Astrocyte of the hippocampus (primary cell): ENCODE measurements at places on chromosomes 3 and 15.

- no peak for DNase-seq
These were observed 25.2 kb upstream of the ADGRG7 start for GRCh38 chr3:100584101-100584660.

DNA sequence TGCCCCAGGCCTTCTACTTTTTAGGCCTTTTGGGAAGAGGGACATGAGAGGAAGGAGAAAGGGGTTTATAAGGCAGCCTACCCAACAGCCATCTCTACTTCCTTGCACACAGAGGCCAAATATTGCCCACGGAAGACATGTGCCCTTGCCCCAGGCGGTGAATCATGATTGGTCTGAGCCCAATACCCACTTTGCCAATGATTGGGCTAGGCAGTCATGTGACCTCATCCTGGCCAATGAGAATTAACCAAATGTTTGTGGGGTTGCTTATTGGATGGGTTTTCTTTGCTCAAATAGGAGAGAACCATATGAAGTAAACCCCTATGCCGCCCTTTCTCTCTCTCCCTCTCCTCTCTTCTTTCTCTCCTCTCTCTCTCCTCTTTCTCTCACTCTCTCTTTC lies 42.2 kb upstream of the ATP1B3 start:
- no peak for DNase-seq

DNA sequence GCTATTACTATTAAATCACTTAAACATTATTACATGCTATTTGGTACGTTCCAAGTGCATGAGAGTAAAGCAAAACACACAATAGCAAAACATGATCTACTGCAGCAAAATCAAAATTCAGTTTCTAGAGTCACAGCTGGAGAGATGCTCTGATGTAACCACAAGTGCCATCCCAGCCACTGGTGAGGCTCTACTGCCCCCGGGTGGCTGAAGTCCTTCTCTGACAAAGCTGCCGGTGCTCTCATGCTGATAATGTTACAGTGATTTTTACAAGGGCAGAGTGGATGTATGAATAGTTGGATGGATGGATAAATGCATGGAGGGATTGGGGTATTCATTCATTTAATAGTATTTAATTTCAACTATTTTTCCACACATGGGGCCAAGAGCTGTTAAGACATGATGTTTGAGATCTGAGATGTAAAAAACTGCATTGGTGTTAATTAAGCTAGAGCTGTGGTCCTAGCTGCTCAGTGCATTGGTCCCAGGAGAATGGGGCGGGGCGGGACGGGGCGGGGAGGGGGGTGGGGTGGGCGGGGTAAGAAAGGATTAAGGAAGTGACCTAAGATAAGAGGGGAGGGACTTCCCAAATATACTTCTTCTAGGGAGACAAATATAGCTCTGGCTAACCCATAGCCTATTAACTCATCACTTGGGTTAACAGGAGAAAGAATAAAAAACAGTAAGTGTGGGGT lies 5.3 kb upstream of the SPESP1 start:
- peak; percentile 85 for DNase-seq

- peak; percentile 16 for DNase-seq
These were observed 115.6 kb downstream of the NLGN1 start for GRCh38 chr3:173513123-173513522.

- peak; percentile 72 for DNase-seq
These were observed 372.3 kb upstream of the IL12A start for GRCh38 chr3:159616234-159616825.

DNA sequence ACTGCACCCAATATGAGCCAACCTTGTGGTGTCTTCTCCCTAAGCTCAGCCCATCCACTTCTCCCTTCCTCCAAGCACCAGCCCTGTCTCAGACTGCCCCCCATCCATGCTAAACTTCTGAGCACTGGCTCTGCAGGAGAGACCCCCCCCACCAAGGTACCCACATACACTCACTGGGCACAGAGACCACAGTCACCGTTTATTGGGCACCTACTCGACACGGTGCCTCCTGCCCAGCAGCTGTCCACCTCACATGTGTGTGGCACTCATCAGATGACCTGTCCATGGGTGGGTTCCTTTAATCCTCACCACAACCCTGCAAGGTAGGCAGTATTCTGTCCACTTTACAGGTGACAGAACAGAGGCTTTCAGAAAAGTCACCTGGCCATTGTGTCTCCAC lies 22.3 kb upstream of the SFMBT1 start:
- DNase-seq: no peak

DNA sequence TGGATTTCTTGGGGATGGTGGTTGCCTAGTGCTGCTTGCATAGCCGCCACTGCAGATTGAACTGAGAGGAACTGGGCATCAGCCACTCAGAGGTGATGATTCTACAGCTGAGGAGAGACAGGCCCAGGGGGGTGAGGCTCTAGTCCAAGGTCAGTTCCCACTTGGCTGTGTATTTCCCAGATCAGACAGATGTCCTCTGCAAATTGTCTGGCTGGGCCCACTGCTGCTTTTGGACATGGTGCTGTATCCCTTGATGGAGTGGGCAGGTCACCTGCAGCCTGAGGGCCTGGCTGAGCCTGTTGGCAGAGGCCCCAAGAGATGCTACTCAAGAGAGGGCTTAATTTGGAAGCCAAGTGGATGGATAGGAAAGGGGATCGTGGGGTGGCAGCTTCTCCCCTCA lies 124.5 kb upstream of the CTDSPL start:
- no peak for DNase-seq

- no peak for DNase-seq
These were observed 70.2 kb upstream of the ABI3BP start for GRCh38 chr3:101063401-101063800.

DNA sequence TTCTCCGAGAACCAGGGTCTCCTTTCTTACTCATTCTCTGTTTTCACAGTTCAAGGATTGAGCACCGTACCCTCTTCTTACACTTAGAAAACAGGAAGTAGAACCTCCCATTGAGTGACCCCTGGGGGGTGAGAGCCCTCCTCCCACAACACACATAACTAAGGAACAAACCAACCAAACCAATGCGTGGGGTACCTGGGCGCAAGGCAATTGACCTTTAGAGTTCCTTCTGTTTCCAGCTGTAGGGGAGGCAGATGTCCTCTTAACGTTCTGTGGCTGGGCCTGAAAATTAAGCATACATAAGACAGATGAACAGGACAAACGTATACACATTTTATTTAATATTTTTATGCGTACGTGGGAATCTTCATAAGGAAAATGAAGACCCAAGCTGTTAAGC lies 33.5 kb upstream of the TIMP4 start:
- DNase-seq: no peak

DNA sequence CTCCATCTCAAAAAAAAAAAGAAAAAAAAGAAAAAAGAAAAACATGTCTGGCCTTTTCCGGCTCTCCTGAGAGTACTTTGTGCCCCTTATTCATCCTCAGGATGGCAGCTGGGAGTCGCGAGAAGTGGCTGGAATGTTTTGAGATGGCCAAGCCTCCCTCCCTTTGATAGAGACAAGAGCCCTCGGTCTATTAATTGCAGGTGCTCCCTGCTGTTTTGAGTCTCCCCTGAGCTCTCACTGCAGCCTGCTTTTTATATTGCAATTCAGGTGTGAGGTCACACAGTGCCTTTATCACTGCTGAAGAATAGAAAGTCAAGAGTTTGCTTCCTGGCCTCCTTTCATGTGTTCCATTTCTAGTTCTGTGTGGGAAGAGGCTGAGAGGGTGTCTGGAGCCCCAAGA lies 10.9 kb downstream of the CA12 start:
- DNase-seq: no peak

DNA sequence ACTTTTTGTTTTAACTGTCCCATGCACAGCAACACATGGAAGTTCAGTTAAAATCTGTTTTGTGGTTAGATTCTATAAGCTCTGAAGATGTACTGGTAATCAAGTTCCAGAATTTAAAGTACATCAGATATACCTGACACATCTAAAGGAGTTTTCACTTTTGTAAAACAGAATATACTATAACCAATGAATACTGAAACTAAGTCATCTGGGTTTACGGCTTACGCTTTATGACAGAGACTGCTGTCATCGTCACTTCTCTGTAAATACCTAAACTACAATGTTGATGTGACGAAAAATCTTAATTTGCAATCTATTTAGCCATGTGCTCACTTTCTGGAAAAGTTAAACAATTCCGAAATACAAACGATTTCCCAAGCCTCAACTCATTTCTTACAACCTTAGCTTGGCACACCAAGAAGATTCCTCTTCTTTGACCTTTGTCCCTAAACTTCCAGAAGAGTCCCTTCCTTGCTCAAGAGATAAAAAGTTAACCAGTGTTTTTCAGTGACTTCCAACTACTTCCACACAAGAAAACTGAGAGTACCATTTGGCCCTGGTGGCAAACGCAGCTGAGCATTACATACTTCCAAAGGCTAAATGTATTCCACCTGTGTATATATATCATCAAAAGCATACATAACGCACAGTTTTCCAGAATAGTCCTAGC lies 56.8 kb upstream of the NEK10 start:
- DNase-seq: no peak

GRCh38 chr15:99310745-99311144 lies 59.5 kb downstream of the LRRC28 start:
- no peak for DNase-seq

- DNase-seq: no peak
These were observed 2.2 kb downstream of the SLC12A6 start for GRCh38 chr15:34335176-34336032.

GRCh38 chr15:78077871-78078210 lies 330 bp upstream of the TBC1D2B start:
- DNase-seq: no peak

DNA sequence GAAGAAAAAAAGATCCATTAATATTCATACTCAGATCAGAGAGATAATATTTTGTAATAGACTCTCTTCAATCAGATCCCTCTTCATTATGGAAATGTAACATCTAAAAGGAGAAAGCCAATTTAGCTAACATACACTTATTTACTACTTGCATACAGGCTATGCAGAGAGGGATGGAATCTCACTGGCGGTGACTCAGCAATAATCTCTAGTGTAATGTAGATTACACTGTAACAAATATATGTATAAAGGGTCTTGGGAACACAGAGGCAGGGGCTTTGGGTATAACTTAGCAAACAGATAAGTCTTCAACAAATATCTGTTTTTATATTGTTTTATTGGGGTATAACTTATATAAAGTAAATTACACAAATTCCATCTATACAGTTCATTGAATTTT lies 69.6 kb downstream of the CGNL1 start:
- peak; percentile 27 for DNase-seq

DNA sequence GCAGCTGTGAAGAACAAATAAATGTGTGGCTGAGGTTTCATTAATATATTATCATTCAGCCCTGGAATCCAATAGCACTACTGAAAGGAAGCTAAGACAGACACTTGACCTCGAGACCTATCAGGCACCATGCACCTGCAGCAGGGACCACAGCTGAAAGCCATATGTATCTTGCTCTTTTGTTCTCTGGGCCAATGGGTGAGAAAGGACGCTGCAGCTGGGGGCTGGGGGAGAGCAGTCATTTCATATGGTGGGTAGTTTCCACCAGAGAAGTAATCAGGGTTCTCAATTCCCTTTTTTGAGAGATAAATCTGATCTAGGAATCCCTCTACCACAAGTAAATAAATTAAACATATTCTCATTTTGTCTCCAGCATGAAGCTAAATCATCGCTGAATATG lies 225.6 kb upstream of the STRIT1 start:
- DNase-seq: no peak

DNA sequence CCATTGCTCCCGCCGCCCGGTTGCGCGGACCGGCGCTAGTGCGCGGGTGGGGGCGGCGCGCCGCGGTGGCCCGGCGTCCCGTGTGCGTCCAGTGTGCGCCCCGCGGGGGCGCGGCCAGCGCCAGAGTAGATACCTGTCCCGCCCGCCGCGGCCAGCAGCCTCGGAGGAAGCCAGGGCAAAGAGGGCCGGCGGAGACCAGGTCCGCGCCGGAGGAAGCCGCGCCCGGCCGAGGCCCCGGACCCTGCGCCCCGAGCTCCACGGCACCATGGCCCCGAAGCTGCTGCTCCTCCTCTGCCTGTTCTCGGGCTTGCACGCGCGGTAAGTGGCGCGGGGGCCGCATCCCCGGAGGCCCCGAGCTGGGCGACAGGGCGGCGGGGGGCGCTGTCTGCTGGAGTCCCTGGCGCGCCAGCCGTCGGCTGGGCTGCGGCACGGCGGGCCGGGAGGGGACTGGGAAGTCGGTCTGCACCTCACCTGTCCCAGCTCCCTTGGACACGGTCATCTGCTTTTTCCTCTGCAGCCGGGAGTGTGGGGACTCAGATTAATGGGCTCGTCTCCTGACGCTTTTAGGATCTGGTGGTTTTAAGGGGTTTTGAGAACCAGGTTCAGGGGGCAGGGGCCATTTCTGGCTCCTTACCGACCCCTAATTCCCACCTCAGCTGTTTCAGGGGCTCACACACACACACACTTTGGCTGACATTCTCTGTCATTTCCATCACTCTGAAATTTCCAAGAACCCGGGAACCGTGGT lies 464 bp downstream of the GABRG3 start:
- peak; percentile 60 for DNase-seq

DNA sequence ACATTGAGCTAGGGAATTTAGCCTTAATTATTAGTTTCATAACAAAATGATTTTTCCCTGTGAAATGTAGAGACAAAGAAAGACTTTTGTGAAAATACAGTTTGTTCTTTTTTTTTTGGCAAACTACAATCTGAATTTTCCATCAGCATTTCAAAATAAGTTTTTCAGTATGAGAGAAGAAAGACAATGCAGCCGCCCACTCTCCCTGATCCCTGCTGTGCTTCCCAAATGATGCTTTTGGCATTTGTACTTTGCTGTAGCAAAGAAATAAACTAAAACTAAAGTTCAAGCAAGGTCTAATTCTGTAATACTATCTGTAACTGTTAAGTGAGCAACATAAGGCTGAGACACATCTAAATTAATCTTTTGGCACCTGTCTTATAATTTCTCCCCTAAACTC lies 782.2 kb downstream of the VGLL3 start:
- DNase-seq: no peak

- peak; percentile 63 for DNase-seq
These were observed 59.2 kb downstream of the CACNA2D2 start for GRCh38 chr3:50444213-50444612.
